Stimulated activated CD8-positive, alpha-beta memory T cell treated with anti-CD3 and anti-CD28 coated beads, Interleukin-15, amount 100 ng/mL, for 4 hours (primary cell): ENCODE measurements at places on chromosomes 12 and 14.

GRCh38 chr14:63897721-63898163 lies 44.9 kb downstream of the SYNE2 start:
- DNase-seq: no peak

DNA sequence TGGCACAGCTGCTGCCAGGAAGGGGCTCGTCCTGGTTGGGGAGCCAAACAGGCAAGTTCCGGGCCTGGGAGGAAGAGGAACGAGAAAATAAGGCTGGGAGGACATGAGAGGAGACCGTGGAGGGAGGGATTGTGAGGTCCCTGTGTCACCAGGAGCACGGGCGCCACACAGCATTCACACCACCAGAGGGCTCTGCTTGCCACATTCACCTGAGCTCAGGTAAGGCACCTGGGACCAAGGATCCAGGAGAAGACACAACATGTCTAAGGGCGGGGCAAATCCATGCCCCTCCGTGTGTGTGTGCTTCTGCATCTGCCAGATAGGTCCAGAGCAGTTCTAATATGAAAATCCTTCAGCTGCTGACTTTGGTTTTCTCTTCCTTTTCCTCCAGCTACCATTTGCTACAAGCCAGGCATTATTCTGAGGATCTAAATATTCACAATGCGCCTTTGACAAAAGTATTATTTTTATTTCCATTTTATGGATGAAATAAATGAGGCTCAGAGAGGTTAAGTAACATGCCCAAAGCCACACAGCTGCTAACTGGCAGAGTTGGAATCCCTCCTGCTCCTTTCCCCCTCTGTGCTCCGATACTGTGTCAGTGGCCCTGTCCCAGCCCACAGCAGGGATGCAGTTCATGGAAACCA lies 14.6 kb downstream of the RAPGEF3 start:
- peak; percentile 42 for DNase-seq

- DNase-seq: no peak
Measured at GRCh38 chr12:123867141-123867540, 105.0 kb downstream of the DNAH10 start.

GRCh38 chr14:56686416-56686815 lies 106.8 kb downstream of the TMEM260 start:
- no peak for DNase-seq

- DNase-seq: no peak
Measured at GRCh38 chr14:69582212-69582611, 7.5 kb upstream of the CCDC177 start.

GRCh38 chr14:102694530-102695166 lies 82.6 kb upstream of the TRAF3 start:
- DNase-seq: no peak

GRCh38 chr12:115176741-115177400 lies 492.9 kb upstream of the TBX3 start:
- no peak for DNase-seq

- DNase-seq: no peak
Measured at GRCh38 chr12:9651265-9651729, 18.2 kb upstream of the CLEC2D start.
